ENCODE measurements at places on chromosomes 3 and 15.
A peak's percentile ranks its signal among the peaks of the same experiment; 100 is the strongest.

- DNase-seq = no peak
These were observed 280.3 kb upstream of the PROK2 start for GRCh38 chr3:72065236-72065635.

DNA sequence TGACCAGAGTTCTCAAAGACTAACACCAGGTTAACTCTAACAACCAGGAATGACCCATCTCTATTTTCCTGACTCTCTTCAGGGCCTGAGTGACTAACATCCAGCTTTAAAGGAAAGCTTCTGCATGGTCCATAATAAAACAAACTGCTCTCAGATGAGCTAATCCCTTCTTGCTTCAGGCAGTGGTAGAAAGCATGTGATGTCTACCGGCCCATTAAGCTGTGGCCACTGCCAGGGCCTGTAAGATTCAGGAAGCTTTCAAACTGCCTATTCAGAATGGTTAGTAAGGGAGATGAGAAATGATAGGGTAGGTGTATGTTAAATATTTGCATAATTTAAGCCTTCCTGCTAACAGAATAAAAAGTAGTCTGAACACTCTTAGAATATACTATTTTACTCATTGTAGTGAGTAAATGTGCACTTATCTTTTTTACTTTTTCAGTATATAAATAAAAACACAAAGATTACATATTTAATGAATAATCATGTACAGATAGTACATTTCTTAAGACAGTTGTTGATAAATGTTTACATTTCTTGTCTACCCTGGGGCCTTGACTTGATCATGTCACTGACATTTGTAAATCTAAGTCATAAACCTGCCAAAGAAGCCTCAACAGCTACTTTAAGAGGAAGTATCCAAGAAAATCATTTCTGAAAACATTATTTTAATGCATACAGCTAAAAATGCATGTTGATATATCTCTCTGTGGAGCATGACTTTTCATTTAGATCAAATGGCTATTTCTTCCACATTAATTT is 222.0 kb downstream of the MCTP2 start:
- no peak for DNase-seq

DNA sequence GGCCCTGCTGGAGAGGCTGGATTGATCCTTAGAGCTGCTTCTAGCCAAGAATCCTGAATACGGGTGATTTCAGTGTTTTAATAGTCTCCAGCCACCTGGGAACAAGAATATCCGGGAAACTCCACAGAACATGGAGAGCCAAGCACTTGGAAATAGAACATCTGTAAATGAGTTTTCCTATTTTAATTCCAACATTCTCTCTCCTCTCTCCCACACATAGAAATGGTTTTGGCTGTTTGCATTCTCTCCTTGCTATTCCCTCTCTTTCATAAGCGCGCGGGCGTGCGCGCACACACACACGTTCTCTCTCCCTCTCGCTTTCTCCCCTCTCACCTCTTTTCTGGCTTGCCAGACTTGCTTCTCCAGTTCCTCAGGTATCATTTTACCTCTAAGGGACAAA is 50.6 kb downstream of the GADL1 start:
- no peak for DNase-seq

DNA sequence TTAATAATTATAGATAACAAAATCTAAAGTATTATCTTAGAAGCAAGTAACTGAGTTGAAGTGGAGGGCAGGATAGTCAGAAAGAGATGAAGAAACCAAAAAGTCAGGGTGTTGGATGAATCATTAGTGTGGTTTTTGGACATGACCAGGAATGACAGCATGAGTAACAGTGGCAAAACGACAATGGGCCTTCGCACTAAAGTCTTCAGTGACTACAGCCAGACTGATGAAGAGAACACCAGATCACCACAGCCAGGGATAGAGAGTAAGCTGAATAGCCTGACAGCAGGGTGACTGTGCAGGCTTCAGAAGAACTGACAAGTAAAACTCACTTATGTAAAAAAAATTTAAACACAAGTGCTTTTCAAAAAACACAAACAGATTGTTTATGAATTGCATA is 96.0 kb upstream of the MELTF start:
- DNase-seq = no peak

DNA sequence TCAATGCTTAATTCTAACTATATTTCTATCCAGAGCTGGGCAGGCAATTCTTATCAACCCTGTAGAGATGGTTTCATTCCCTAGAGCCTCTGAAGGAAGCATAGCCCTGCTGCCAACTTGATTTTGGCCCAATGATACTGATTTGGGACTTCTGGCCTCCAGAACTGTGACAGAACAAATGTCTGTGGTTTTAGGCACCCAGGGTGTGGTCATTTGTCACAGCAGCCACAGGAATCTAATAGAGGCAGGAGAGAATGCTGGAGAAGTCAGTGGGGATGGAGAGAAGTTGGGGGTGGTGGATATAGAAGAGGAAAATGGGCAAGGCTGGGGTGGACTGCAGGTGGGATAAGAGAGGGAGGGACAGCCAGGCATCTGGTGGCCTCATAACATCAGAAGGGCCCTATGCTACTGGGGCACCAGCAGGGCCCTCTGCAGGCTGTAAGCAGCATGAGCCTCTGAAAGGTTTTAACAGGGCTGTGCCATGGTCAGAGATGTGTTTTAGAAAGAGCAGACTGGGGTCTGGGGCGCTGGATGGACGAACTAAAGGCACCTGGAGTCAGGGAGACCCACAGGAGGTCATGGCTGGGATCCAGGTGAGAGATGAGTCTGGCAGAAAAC is 19.8 kb downstream of the MRPS11 start:
- no peak for DNase-seq

DNA sequence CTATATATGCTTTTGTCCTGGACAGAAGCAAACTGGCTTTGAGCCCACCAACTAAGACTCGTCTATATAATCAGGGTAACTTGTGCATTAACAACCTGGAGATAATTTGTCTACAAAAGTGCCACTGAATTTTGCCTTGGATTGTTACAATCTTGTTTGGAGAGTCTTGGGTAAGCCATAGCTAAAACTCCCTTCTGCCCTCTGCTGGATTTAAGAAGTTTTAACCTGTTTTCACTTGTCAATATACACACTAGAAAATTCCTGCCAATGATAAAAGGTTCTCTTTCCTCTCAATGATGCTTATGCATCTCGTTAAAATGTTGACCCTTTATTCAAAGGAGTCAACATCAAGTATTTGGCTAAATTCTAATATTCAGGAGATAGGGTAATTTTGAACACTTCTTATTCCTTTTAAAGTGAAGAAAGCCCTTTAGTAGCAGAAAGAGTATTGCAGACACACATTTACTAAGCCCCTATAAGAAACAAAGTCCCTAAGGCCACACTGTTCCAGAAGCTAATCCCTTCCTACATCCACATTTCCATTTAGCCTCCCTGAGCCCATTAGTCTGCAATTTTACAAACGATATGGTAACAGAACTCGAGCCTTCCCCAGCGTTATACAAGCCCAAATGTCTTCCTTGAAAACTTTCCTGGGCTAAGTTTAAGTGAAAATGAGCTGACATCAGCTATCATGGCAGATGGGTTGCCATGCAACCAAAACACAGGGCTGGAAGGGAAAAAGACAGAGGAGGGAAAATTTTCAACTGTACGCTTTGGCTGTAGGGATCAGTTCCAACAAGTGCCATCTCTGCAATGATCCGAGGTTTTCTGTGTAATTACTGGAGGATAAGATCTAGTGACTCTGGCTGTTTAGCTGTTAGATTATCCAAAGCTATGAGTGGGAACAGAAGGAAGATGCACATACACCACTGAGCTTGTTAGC is 75.9 kb upstream of the FGF12 start:
- DNase-seq = no peak

DNA sequence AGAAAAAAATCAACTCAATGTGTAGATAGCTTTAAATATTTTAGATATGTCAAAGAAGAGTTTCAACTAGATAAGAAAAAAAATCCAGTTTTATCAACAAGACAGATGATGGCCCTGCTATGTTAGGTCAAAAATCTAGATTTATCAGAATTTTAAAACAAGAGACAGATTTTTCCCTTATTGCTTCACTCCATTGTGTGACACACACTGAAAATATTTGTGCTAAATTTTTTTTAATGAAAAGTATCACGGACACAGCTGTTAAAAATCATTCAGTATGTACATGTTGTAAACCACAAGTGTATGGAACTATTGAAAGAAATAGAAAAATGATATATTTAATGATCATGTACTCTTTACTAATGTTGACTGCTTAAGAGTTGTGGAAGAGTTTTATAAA is 43.6 kb downstream of the FOXB1 start:
- no peak for DNase-seq

- DNase-seq = no peak
These were observed 14.1 kb upstream of the TOPAZ1 start for GRCh38 chr3:44227632-44228031.

GRCh38 chr3:33658991-33659848 is 58.8 kb downstream of the CLASP2 start:
- peak; percentile 83 for DNase-seq

- no peak for DNase-seq
These were observed 293.1 kb downstream of the NLGN1 start for GRCh38 chr3:173690542-173691180.

- no peak for DNase-seq
These were observed 667.1 kb upstream of the NR2F2 start for GRCh38 chr15:95663156-95664100.

DNA sequence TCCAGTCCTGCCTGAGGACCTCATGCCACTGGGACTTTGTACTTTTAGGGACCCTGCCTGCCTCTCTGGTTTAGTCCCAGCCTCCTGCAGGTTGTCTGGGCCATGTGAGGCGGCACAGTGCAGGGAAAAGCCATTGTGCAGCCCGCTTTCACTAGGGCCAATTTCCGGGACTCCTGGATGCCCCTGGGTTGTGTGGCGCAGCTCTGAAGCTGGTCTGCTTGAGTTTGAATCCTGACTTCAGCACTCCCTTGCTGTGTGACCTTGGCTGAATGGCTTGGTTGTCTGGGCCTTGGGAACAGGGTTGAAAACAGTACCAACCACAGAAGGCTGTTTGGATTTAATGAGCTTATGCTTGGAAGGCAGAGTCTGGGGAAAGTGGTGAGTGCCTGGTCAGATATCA is 8.3 kb downstream of the TEX264 start:
- DNase-seq = no peak

- DNase-seq = no peak
These were observed 669.5 kb downstream of the SQOR start for GRCh38 chr15:46304321-46304720.

GRCh38 chr3:143443851-143444331 is 324.3 kb downstream of the CHST2 start:
- DNase-seq = no peak

DNA sequence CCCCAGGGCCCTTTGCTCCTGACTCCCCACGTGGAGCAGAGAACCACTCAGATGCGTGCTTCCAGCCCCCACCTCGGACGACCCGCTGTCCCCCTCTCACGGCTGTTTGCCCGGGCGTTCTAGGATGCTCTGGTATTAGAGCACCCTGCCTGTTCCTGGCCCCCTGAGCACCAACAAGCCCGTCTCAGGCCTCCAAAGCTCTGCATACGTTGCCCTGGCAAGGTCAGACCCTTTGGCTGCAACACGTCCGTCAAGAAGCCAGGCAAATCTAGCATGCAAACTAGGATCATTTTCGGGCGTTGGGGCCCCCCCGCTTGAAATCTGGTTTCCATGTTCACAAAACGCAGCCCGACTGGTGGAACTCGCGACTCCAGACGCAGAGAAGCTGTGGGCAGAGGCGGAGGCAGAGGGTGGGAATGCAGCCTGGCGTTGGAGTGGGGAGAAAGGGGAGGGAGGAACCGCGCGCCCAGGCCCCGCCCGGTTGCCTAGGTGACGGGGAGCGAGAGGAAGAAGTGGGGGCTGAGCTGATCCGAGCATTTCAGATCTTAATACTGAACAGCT is 86.2 kb upstream of the PIAS1 start:
- peak; percentile 89 for DNase-seq

- no peak for DNase-seq
These were observed 36.6 kb upstream of the EPHB3 start for GRCh38 chr3:184524981-184525336.

GRCh38 chr3:4758957-4759656 is 220.1 kb upstream of the BHLHE40 start:
- DNase-seq = no peak

- no peak for DNase-seq
These were observed 49.4 kb upstream of the SYNPR start for GRCh38 chr3:63228677-63229076.

GRCh38 chr3:62625268-62625667 is 249.9 kb downstream of the CADPS start:
- DNase-seq = no peak

- peak; percentile 99 for DNase-seq
These were observed at the start of gene DENND4A for GRCh38 chr15:65792138-65792987. DENND4A (minus strand) TSS chr15:65792293; CDS start chr15:65756450, 35,843 bp downstream.

- no peak for DNase-seq
These were observed 23.1 kb upstream of the GP5 start for GRCh38 chr3:194422188-194422587.

- DNase-seq = no peak
These were observed 82.0 kb downstream of the KCNMB2 start for GRCh38 chr3:178618197-178618596.

GRCh38 chr15:89003865-89004725 is 84.2 kb upstream of the ABHD2 start:
- no peak for DNase-seq

DNA sequence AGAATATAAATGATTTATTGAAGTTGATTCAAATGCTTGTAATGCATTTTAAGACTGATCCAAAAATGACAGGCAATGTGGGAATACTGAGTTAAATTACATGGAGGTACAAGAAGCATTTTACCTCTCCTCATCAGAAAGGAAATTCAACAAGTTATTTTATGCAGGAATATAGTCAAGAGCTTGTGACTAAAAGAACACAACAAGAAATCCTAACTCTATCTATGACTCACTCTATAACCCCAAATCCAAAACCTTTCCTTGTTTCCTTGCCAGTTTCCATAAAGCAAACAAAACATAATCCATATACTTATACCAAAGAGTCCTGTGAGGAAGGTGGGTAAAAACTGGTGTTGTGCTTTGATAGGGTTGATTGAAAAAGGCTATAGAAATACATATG is 30.8 kb downstream of the SIN3A start:
- DNase-seq = no peak

- no peak for DNase-seq
These were observed 36.8 kb downstream of the TBC1D2B start for GRCh38 chr15:78040653-78041244.

DNA sequence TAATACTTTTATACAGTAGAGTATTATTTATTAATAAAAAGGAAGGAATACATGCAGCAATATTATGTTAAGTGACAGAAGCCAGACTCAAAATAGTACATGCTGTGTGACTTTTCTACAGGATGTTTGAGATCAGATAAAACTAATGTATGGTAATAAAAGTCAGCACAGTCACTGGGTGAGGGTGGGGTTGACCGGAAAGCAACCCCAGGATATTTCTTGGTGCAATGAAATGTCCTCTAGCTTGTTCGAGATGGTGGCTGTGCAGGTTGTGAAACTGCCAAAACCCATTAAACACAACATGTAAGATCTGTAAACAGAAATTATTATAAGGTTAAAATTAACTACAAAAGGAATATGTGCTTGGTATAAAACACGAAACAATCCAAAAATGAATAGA is 20.8 kb upstream of the ALDH1L1 start:
- DNase-seq = no peak

DNA sequence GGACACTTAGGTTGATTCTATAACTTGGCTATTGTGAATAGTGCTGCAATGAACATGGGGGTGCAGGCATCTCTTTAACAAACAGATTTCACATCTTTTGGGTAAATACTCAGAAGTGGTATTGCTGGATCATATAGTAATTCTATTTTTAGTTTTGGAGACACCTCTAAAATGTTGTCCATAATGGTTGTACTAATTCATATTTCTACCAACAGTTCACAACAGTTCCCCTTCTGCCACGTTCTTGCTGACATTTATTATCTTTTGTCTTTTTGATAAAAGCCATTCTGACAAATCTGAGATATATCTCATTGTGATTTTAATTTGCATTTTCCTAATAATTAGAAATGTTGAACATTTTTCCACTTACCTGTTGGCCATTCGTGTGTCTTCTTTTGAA is 19.5 kb downstream of the CX3CR1 start:
- no peak for DNase-seq
